Thymus (tissue), 14 donors: ENCODE measurements at places on chromosomes 12 and 14.
A peak's percentile ranks its signal among the peaks of the same experiment; 100 is the strongest.

GRCh38 chr12:121424624-121424975 is 24.7 kb downstream of the RNF34 start:
- no peak for DNase-seq

DNA sequence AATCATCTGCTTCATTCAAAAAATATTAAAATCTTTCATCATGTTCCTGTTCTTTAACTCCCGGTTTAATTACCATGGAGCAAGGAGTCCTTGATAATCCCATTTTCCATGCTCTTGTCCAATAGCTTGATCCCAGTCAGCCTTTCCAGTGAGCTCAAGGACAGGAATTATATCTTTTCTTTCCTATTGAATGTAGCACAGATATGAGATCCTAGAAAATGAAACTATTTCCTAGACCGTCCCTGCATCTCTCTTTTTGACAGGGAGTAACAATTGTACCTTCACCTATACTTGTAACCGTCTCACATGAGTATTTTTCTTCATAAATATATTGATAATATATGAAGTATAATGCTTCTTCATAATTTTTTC is 35.6 kb downstream of the PIK3C2G start:
- no peak for DNase-seq

DNA sequence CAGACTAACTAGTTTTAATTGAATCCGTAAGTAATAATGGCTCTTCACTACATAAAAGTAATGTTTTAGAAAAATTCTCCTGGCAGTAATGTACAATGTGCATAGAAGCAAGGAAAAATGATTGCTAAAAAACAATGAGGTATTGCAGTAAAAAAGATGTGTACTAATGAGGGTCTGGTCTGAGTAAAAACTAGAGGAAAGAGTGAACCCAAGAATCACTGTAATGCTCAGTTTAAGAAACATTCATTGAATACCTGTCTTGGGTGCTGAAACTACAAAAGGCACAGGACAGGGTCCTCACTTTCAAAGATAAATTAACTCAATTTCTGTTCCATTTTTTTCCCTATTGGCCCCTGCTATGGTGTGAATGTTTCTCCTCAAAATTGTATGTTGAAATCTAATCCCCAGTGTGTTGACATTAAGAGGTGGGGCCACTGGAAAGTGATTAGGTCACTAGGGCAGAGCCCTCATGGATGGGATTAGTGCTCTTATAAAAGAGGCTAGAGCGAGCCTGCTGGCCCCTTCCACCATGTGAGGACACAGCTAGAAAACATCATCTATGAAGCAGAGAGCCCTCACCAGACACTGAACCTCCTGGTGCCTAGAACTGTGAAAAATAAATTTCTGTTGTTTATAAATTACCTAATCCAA is 51.6 kb downstream of the RPS6KA5 start:
- no peak for DNase-seq

DNA sequence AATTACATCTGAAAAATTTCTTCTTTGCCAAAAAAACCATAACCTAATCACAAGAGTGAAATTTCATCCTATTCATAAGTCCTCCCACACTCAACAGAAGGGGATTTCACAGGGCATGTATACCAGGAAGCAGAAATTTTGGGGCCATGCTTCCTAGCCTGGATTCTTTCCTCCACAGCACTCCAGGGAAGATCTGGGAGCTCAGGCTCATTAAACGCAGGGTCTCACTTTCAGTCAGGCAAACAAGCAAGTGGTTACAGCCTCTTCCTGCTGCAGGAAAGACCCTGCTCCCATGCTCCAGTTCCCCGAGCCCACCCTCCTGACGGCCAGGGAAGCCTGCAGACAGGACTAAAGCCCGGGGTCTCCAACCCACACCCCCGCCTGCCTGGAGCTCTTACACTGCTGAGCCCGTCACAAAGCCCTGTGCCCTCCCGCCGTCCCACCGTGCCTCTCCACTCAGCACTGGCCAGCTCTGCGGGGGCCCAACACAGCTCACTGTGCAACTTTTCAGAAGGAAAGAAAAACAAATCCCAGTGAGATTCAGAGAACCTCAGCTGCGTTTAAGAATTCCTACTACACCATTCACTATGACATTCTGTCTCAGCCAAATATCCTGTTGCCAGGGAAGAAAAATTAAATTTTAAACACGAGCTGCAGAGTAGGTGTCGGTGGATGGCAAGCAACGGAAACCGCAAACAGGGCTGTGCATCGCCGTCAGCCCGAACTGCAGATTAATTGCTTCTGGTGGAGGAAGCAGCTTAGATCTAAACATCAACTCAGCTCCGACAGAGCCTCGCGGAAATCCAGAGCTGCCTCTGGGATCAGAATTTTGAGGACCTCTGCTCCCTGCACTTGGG is 106.7 kb upstream of the SFSWAP start:
- no peak for DNase-seq

GRCh38 chr12:52207895-52208294 is 16.1 kb upstream of the KRT80 start:
- no peak for DNase-seq

GRCh38 chr12:46825591-46826414 is at the start of gene SLC38A4:
TSS of gene SLC38A4 (minus strand) at chr12:46825997. CDS start at chr12:46793071, 32,926 bp downstream.
- no peak for DNase-seq

GRCh38 chr12:47835006-47835830 is 15.5 kb upstream of the HDAC7 start:
- no peak for DNase-seq

- no peak for DNase-seq
These were observed 67.9 kb upstream of the PLXNC1 start for GRCh38 chr12:94080341-94081009.

DNA sequence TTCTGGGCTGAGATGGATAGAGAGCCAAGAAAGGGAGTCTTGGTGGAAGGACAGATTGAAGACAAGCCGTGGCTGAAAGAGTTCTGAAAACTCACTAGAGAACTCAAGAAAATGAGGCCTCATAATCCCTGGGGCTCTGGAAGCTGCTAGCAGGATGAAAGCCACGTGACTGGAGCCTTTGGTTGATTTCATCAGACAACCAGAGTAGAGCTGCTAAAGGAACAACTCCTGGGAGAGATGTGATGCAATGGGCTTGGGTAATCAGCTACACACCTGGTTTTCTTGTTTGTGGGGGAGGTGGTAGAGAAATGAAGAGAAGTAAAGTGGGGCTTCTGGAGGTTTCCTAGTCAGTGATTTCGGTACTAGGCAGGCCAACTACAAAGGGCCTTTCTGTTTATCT is 13.4 kb downstream of the CSRNP2 start:
- DNase-seq = no peak

DNA sequence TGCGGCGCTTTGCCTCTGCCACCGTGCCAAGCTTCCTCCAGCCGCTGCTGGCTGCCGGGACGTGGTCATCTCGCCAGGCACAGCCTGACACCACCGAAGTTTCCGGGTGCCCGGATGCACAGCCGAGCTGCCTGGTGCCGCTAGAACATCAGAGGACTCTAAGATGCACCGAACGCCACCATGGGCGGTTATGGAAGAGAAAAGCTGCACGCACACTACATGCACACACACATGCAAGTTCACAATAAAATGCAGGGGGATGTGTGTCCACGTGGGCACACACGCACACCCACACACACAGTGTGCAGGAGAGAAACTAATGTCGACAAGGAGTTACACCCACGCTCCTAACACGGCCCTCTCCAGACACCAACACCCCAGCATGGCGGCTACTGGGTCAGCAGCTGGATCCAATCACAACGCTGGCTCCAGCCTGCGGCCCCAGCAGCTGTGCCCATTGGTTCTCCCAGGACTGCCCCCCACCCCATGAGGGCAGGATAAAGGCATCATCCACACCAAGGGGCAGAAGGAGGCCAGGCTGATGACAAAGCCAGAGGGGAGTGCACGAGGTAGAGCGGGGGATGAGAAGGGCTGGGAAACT is 82.7 kb downstream of the BCL11B start:
- no peak for DNase-seq

- no peak for DNase-seq
These were observed 71.8 kb downstream of the KIF26A start for GRCh38 chr14:104209985-104210816.

- DNase-seq = no peak
These were observed at the start of gene ITGB7 for GRCh38 chr12:53207042-53207441. TSS of gene ITGB7 (minus strand) at chr12:53207251. CDS start at chr12:53200443, 6,808 bp downstream.

DNA sequence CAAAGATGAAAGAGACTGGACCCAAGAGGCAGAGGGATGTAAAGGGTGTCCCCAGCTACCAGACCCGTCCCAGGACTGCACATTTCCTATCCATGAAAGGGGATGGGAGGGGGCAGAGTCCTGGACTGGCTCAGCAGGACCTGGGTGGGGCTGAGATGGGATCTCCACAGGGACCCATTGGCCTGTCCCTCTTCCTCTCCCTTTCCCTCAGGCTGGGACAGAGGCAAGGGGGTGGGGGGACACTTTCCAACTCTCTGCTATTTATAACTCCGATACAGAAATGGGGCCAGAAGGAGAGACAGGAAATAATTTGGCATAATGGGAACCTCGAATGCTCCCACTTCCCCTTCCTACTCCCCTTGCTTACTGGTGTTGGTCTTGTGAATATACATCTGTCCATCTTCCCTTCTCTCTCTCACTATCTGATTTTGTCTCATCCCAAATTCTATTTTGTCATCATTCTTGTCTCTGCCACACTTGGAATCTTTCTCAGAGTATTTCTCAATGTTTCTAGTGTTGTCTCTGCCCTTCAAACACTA is 1.1 kb upstream of the ITGA7 start:
- no peak for DNase-seq

DNA sequence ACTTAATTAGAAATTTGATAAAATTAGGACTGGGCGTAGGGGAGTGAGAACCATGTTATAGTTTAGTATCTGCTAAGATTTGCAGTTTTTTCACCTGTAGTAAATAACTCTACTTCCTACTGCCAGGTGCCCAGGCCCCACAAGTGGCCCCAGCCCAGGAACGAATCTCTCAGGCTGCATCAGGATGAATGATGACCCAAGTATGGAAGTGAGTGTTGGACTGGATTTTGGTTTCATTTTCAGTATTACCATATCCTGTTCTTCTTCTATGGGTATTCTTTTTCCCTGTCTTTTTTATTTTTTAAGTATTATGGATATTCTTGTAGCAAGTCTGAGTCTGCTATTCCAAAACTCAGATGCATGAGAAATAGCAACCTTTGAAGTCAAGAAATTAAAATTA is 120.3 kb upstream of the BCAT1 start:
- no peak for DNase-seq

DNA sequence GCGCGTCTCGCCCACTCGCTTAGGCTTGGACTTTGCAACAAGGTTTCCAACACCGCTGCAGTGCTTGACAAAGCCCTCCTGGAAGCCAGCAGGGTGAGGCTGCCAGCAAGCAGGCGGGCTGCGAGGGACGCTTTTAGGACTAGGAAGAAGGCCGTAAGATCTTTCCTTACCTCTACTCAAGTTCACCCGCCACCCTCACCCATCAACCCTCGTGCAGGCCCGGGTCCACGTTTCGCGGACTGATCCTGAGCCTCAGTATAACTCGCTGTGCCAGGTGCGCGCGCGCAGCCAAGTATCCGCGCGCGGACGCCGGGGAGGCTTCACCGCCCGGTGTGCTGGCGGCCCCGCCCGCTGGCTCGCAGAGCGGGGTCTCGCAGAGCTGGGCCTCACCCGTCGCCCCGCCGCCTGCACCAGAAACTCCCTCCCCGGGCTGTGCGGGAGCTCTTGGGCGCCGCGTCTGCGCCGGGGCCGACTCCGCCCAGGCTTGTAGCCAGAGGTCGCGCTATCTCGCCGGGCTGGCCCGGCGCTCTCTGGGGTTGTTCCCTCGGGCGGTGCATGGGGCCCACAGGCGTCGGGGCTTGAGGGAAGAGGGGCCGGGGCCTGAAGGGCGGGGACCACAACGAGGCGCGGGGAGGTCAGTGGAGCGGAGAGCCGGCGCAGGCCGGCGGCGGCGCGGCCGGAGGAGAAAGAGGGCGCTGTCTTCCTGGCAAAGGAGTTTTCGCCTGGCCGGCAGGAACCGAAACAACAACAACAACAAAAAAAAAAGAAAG is 7.6 kb upstream of the SIX1 start:
- DNase-seq = no peak

- DNase-seq = peak; percentile 13
These were observed 2.9 kb upstream of the CACNB3 start for GRCh38 chr12:48815126-48816110.

DNA sequence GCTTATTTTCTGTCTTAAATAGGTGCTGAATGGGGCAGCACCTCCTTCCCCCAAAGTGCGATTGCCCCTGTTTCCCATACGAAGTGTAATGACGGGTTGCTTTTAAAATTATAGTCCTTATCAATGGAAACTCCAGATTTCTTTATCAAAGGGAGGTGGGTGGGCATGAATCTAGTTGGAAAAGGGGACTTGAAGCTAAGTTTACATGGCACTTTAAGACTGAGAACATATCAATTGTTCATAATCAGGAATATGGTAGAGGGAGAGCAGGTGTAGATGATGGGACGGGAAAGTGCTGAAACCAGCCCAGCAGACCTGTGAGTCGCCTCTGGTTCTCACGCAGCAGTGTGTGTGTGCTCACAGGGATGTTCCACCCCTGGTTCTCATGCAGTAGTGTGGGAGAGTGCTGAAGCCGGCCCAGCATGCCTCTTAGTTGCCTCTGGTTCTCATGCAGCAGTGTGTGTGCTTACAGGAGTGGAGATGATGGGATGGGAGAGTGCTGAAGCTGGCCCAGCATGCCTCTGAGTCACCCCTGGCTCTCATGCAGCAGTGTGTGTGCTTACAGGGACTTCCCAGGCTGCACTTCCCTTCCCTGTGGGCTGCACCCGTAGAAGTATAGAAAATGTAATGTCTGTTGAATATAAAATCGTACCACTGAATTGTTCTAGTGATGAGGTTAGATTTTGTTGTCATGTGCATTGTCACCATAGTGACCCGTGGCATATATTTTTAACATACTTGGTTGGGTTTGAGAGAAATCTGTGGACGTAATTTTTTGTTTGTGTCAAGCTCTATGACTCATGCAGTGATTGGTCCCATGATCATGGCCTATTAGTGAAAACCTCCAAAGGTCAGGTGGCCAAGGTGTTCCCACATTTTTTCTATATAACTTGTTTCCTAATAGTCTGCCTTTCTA is 51.6 kb downstream of the GPATCH2L start:
- DNase-seq = no peak

DNA sequence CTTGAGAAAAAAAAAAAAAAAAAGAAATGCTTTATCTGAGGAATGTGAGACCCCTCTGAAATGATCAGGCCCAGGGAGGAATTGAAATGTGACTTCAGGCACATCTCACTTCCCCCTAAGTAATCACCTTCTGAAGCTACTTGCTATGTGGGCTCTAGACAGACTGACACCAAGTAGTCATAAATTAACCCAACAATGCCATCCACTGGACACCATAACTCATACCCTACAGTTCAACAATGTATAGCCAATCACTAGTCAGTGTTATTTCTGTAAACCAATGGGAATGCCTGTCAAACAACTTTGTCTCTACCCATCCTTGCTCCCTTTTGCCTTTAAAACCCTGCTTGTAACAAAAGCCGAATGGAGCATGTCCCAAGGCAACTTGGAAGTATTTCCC is 182.7 kb upstream of the TMPO start:
- no peak for DNase-seq

- DNase-seq = no peak
These were observed 321.5 kb downstream of the ALG10 start for GRCh38 chr12:34343766-34344165.

- no peak for DNase-seq
These were observed 325.1 kb upstream of the DCN start for GRCh38 chr12:91507754-91508153.
